GM20000 (cell line): ENCODE measurements at places on chromosomes 6 and 20.

DNA sequence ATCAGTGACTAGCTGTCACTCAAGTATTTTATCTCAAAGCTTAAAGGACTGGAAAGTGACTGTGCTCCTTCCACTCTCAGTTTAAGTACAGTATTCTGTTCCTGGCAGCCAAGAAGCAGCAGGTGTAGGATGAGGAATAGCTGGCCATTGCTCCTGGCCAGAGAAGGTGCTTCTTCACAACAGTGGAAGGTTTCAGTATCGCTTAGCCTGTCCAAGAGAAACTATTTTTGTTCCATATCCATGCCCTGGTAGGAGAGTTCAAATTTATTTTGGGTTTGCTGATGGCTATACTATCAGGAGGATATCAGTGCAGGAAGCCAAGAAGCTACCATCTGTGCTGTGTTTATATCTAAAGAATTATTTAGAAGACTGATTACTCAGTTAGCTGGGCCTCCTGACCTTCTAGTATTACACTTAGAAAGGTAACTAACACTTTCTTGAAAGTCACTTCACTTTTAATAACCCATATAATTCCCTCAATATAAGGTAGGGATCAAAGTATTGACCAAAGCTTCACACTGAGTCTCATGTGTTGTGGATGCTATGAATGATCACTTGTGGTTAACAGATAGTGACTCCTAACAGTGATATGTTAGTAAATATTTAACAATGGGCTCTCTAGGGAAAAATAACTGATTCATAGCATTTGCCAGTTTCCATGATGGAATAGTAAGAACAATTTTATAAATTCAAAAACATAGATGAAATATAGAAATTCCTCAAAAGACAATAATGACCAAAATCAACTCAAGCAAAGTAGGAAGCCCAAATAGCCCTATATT is 99.9 kb downstream of the AIG1 start:
- no peak for DNase-seq

- no peak for DNase-seq
Measured at GRCh38 chr6:87281426-87281825, 41.0 kb upstream of the SMIM8 start.

GRCh38 chr20:6767536-6768227 is at the start of gene BMP2:
BMP2 (plus strand) TSS chr20:6767686; CDS start chr20:6770127, 2,441 bp downstream.
- peak; percentile 86 for DNase-seq

DNA sequence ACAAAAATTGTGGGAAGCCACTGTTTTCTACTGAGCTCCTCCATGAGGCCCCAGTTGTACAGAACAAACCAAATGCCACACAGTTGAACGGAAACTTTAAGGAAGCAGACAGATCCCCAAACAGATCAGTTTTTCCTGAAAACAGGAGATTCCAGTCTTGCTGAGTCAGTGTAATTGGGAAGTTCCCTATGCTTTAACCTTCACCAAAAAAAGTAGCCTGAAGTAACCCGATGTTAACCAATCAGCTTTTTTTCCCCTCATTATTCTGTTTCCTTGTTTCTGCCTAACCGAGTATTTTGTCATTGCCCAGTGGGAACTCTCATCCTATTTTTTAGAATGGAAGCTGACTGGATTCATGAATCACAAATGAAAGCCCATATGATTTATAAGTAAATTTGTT is 36.7 kb downstream of the MARCKS start:
- no peak for DNase-seq
